HFFc6 (cell line): ENCODE measurements at places on chromosomes 2 and 18.

GRCh38 chr2:226888971-226889370 is 53.1 kb downstream of the RHBDD1 start:
- peak; percentile 22 for DNase-seq

DNA sequence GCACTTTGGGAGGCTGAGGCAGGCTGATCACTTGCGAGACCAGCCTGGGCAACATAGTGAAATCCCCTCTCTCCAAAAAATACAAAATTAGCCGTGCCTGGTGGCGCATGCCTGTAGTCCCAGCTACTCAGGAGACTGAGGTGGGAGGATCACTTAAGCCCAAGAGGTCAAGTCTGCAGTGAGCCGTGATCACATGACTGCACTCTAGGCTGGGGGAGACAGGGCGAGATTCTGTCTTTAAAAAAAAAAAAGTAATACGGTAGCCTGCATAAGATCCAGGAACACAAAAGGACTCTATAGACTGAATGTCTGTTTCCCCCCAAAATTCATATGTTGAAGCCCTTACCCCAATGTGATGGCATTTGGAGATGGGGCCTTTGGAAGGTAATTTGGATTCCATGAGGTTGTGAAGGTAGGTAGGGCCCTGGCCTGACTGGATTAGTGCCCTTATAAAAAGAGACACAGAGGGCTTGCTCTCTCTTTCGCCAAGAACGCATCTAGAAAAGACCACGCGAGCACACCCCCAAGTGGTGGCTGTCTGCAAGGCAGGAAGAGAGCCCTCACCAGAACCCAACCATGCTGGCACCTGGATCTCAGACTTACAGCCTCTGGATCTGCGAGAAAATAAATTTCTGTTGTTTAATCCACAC is 17.0 kb downstream of the MBOAT2 start:
- no peak for DNase-seq

DNA sequence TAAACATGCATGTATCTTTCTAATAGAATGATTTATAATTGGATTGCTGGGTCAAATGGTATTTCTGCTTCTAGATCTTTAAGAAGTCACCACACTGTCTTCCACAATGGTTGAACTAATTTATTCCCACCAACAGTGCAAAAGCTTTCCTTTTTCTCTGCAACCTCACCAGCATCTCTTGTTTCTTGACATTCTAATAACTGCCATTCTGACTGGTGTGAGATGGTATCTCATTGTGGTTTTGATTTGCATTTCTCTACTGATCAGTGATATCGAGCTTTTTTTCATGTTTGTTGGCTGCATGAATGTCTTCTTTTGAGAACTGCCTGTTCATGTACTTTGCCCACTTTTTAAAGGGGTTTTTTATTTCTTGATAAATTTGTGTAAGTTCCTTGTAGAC is 182.5 kb downstream of the ANKRD44 start:
- no peak for DNase-seq

DNA sequence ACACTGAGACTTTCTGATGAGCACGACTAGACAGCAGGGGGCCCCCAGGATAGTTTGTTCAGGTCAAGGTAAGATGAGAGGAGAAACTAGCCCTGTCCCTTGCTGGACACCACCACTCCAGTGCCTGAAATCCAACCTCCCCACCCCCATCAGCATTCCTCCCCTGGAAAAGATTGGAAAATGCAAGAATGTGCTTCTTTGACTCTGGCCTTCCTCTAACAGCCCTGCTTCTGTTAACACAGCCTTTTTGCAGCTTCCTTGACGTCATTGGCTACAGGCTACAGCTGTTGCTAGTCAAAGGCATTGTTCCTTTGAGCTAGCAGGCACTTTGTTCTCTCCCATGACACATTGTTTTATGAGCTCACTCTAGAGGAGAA is 20.1 kb upstream of the LTBP1 start:
- DNase-seq: peak; percentile 22

- no peak for DNase-seq
Measured at GRCh38 chr18:58756148-58756547, 84.9 kb downstream of the MALT1 start.

DNA sequence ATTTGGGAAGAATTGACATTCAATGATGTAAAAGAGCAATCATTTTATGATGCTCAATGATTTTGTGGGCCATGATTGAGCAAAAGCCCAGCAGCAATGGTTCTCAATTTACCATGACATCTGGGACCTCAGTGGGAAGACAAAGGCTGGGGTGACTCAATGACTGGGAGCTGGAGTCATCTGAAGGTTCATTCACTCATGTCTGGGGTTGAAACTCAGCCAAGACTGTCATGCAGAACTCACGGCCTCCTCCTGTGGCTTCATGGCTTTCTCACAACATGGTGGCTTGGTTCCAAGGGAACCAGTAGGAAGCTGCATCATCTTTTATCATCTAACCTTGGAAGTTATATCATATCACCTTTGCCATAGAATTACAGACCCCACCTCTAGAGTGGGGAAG is 45.1 kb upstream of the CD226 start:
- peak; percentile 33 for DNase-seq

GRCh38 chr18:11667578-11667977 is 21.5 kb upstream of the GNAL start:
- DNase-seq: no peak

- DNase-seq: peak; percentile 39
Measured at GRCh38 chr2:119468154-119468955, 36.7 kb downstream of the TMEM37 start.

DNA sequence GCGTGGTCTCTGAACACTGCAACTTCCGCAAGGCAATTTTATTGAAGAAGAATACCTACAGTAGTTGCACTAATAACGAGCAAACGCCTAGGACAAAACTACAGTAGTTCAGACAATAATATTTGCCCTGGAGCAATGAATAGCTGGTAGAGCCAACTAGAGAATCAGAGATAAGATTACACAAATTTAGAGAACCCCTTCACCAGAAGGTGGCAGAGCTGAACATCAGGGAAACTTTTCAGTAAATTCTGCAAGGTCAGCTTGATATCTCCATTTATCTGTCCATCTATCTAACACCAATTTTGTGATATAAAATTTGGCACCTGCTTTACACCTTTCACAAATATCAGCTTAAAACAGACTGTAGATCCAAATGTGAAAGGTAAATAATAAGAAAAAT is 43.8 kb downstream of the CDH19 start:
- DNase-seq: no peak

- DNase-seq: no peak
Measured at GRCh38 chr2:31693882-31694281, 113.1 kb upstream of the SRD5A2 start.

DNA sequence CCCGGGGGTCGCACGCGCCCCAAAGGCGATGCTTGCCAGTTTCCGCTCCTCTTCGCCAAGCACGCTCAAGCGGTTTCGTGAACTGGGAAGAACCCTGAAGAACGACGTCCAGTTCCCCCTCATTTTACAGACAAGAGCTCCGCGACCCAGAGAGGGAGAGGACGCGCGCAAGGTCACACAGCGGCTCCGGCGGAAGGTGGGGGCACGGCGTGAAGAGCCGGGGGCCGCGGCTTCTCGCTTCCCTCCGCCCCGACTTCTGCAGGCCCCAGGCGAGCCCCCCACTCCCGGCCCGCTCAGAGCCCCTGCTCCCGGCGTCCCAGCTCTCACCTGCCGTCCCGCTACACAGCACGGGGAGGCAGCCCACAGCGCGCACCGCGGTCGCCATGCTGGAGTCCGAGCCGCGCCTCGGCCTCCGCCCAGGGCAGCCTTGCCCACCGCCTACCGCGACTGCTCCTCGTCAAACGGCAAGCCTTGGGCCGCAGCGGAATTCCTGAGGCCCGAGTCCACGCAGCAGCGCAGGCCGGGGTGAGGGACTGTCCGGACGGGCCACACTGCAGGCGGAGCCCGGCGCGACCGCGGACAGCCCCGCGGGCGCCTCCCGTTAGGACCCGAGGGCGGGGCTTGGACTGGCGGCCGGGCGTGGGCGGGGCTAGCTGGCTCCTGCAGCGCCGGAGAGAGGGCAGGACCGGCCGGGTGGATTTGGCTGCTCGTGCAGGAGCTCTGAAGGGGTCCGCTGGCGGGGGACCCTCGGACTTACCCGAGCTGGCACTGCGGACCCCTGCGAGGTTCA is at the start of gene MRPS5:
Gene MRPS5, minus strand, starts transcription at position 402 of the 790 bp plus-strand sequence. Its CDS starts 17 bp downstream, at position 385.
- peak; percentile 40 for DNase-seq
